Pulmonary artery endothelial cell (primary cell): ENCODE measurements at places on chromosomes 11 and 22.

GRCh38 chr11:93766504-93766903 lies 17.6 kb upstream of the MED17 start:
- no peak for DNase-seq

DNA sequence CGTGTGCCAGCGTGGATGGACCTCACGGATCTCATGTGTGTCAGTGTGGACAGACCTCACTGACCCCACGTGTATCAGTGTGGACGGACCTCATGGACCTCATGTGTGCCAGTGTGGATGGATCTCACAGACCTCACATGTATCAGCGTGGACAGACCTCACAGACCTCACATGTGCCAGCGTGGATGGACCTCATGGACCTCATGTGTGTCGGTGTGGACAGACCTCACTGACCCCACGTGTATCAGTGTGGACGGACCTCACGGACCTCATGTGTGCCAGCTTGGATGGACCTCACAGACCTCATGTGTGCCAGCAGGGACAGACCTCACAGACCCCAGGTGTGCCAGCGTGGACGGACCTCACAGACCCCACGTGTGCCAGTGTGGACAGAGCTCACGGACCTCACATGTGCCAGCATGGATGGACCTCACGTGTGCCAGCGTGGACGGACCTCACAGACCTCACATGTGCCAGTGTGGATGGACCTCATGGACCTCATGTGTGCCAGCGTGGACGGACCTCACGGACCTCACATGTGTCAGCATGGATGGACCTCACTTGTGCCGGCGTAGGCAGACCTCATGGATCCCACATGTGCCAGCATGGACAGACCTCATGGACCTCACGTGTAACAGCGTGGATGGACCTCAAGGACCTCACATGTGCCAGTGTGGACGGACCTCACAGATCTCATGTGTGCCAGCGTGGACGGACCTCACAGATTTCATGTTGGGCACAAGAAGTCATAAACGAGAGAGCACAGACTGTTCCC lies 18.2 kb downstream of the TTLL8 start:
- DNase-seq: no peak

- DNase-seq: no peak
Measured at GRCh38 chr11:12319988-12320387, 57.4 kb upstream of the PARVA start.

GRCh38 chr11:126415669-126416420 lies 60.4 kb downstream of the ST3GAL4 start:
- no peak for DNase-seq

DNA sequence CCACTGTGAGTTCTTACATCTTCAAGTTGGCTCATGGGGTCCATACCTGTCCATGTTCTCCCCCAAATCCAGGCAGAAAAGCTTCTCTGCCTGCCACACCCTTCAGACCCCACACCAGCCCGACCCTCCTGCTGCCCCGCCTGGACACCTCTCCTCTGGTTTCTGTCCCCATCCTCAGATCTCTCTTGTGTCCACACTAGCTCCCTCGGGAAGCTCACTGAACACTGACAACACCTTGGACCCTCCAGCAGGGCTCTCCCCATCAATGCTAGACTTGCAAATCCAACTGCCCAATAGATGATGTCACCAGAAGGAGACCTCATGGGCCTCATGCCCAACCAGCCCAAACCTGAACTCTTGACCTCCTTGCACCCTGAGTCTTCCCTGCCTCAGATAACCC lies 2.9 kb downstream of the SCARF2 start:
- DNase-seq: no peak

DNA sequence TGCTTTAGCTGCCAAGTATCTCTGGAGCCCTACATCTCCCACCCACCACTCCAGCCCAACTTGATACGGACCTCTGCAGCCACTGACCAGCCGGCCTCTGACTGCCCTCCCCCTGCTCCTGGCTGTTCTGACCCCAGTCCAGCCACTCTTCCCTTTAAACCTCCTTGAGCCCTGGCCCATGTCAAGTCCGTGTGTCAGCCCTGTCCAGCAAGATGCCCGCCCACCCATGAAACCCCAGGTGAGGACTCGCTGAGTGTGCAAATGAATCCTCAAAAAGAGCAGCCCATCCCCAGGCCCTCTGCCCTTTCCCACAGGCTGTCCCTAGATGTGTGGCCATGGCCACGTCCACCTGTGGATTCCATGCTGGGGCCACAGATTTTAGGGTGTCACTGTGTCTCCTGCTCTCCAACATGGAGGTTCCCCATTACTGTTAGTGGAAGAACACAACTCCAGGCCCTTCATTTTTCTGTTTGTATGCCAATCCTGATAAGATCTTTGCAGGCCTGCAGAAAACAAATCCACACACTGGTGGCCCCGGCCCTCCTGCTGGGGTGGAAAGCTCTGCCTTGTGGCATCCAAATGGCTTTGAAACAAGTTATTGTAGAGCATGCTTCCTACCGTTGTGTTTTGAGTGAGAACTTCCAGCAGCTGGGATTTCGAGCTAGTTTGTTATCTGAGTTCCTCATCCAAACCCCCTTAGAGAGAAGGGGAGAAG lies 22.7 kb upstream of the ADORA2A start:
- no peak for DNase-seq

DNA sequence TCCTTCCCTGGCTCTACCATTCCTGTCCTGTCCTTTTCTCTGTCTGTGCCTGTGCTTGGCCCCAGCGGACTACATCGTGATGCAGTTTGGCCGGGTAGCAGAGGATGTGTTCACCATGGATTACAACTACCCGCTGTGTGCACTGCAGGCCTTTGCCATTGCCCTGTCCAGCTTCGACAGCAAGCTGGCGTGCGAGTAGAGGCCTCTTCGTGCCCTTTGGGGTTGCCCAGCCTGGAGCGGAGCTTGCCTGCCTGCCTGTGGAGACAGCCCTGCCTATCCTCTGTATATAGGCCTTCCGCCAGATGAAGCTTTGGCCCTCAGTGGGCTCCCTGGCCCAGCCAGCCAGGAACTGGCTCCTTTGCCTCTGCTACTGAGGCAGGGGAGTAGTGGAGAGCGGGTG lies 20.4 kb downstream of the TUB start:
- DNase-seq: no peak

- no peak for DNase-seq
Measured at GRCh38 chr11:9992306-9992705, 301.7 kb downstream of the SBF2 start.

GRCh38 chr11:95154514-95154913 lies 64.9 kb downstream of the ENDOD1 start:
- DNase-seq: no peak

GRCh38 chr11:86301742-86302091 lies 323 bp upstream of the HIKESHI start:
- no peak for DNase-seq

DNA sequence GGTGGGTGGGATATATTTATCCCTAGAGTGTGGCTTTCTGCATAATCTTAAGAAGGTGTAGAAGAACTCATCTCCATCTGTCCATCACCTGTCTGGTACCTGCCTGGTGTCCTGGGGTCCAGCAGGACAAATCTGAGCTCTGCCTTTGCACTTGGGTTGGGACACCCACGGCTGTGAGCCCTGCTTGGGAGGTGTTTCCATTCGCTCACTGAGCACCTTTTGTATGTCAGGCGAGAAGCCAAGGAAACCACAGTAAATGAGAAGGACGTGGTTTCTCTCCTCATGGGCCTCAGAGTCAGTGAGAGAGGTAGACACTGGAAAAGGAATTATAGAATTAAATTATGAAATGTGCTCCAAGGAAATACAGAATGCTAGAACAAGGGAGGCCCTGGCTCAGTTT lies 555.9 kb downstream of the MIAT start:
- DNase-seq: no peak

DNA sequence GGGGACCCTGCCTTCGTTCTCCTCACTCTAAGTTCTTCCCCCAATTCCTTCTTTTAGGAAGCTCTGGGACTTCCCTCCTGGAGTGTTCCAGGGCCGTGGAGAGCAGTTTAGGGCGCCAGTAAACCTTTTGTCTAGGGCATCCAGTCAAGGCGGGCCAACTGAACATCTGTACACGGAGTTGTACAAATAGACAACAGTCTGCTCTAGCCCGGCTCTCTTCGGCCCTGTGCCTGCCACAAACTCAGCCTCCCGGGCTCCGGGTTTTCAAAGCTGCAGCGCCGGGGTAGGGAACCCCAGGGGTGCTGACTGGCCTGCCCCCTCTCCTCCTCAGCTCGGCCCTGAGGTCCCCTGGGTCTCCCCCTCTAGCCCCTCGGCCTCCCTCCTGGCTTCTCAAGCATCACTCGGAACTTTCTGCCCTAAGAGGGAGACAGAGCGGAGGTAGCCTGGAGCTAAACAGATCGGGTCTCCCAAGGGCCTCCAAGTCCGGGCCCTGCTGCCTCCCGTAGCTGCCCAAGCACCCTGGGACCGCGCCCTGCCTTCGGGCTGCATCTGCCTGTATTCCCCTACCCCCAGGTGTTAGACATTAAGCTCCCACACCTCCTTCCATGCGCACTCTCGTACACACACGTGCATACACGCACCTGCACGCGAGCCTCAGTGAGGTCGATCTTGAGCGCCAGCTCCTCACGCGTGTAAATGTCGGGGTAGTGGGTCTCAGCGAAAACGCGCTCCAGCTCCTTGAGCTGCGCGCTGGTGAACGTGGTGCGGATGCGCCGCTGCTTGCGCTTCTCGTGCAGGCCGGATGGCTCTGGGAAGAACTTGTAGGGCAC lies 3.3 kb downstream of the PHOX2A start:
- DNase-seq: no peak

DNA sequence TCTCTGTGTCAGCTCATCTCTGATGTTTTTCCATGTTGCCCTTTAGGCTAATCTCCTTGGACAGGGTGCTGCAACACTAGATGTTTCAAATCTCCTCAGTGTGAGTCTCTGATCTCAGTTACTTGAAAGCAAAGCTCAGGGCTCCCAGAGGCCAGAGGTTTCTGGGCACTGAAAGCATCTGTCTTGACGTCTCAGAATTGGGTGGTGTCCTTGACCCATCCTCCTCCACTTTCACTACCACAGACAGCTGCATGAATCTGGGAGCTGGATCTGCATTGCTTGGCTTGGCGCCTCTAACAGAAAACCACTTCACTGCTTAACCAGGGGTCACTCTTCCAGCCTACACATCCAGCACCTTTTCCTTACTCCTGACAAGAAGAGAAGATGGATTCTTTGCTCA lies 399.4 kb downstream of the NXPE2 start:
- no peak for DNase-seq

- DNase-seq: no peak
Measured at GRCh38 chr11:23227078-23227445, 366.8 kb upstream of the CCDC179 start.

GRCh38 chr22:22244316-22245250 lies at the start of gene VPREB1:
Gene VPREB1 (plus strand): TSS chr22:22244786. CDS start chr22:22244814, 28 bp downstream.
- no peak for DNase-seq

- DNase-seq: no peak
Measured at GRCh38 chr11:75816561-75817239, 1.7 kb downstream of the UVRAG start.
